Stimulated activated CD8-positive, alpha-beta memory T cell treated with anti-CD3 and anti-CD28 coated beads, Interleukin-7, amount 100 ng/mL, for 24 hours (primary cell): ENCODE measurements at places on chromosomes 13 and 19.

- DNase-seq = no peak
Observed at GRCh38 chr19:30634996-30635975, 263.1 kb downstream of the ZNF536 start.

GRCh38 chr13:20669162-20669561 lies 34.3 kb upstream of the IL17D start:
- no peak for DNase-seq

GRCh38 chr19:37007587-37008220 lies 70.5 kb upstream of the ZNF420 start:
- DNase-seq = peak; percentile 9

GRCh38 chr13:28704282-28704681 lies 14.5 kb downstream of the SLC46A3 start:
- DNase-seq = no peak

DNA sequence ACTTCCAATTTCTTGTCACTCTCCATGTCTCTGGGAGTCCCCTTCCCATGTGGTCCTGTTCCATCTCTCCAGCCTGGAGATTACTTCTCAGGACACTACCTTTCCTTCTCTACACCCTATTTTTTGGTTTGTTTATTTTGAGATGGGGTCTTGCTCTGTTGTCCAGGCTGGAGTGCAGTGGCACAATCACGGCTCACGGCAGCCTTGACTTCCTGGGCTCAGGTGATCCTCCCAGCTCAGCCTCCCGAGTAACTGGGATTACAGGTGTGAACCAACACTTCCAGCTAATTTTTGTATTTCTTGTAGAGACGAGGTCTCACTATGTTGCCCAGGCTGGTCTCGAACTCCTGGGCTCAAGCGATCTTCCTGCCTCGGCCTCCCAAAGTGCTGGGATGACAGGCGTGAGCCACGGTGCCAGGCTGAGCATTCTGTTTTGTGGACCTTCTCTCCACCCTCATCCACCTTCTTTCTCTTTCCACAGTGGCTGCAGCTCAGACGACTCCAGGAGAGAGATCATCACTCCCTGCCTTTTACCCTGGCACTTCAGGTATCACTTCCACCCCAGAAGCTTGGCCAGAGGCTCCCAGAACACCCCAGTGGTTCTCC lies 644 bp downstream of the HCST start:
- DNase-seq = no peak

DNA sequence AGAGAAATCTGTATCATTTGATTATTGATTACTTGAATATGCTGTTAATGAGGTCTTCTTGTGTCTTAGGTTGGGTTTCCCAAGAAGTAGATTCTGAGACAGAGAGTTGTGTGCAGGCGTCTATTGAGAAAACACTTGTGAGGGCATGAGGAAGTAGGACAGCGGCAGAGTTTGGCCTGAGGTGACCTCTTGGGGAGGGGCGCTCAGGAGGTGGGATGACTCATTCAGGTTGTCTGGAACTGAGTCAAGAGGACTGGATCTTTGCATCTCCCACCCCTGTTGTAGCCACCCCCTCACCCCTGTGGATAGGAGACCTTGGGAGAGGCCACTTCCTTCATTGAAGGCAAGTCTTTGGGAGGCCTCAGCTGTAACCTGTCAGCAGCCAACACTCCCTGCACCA lies 35.2 kb upstream of the WDFY2 start:
- DNase-seq = no peak

DNA sequence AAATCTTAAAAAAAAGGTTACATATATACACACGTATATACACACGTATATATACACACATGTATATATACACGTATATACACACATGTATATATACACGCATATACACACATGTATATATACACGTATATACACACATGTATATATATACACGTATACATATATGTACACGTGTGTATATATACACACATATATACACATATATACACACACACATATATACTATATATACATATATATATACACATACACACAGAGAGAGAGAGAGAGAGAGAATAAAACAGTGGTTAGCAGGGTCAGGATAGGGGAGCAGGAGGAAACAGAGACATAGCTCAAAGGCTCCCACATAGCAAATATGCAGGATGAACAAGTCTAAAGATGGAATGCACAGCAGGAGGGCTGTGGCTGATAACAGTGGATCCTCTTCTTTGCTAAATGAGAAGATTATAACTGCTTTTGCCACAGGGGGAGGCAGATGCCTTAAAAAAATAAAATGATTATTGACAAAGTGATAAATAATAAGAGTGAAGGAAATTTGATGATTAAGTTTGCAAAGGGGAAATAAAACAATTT lies 714.5 kb downstream of the UQCRFS1 start:
- no peak for DNase-seq

DNA sequence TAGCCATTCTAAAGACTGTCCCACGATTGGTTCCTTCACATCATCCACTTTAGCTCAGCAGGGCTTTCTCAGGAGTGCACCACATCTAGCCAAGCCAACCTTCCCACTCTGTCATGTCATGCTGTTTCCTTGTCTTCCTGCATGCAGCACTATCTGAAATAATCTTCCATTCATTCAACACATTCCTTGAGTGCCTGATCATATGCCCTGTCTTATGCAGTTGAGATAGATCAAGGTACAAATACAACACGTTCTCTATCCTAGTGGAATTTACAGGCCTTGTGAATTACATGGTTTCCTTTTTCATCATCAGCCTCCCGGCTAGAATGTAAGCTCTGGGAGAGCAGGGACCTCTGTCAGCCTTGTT lies 6.8 kb upstream of the MRPS31 start:
- no peak for DNase-seq

GRCh38 chr19:6431891-6432290 lies 1.7 kb downstream of the SLC25A41 start:
- DNase-seq = no peak

GRCh38 chr13:93307136-93307535 lies 80.5 kb downstream of the GPC6 start:
- no peak for DNase-seq

GRCh38 chr19:27777242-27777641 lies 1435.7 kb downstream of the UQCRFS1 start:
- DNase-seq = no peak

- DNase-seq = no peak
Observed at GRCh38 chr13:39105110-39105509, 66.9 kb downstream of the NHLRC3 start.

DNA sequence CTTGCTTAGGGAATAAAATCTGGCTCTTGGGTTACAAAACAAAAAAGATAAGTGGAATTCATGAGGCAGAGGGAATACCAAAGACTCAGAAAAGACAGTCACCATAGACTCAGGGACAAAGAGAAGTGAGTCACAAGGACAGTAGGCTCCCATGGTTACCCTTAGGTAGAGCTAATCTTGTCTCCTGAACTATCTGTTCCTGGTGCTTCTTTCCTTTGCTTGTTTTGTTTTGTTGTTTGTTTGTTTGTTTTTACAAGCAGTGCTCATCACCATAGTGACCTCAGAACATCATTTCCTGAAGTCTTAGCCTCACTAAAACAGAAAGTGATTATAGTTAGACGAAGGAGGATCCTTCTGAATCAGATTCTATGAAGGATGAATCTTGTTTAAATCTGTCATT lies 142.3 kb upstream of the SOX21 start:
- DNase-seq = no peak
